ENCODE measurements at places on chromosomes 2 and 18.

- DNase-seq, result peak; percentile 3
Observed at GRCh38 chr2:50895041-50895440, 136.9 kb downstream of the NRXN1 start.

DNA sequence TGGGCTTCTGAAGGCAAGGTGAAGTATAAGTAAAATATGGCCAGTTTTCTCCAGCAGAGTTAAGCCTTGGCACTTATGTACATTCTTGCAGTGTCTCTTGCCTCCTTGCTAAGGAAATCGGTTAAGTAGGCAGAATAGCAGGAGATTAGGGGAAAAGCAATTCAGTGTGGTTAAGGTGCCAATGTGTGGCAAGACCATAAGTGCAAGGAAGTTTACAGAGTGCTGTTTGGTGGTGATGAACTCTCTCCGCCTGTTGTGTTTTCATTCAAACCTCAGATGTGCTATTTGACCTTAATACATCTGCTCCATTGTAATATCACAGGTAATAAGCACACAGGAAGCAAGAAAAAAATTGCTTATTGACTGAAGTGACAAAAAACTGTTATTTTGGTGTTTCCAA is 156.1 kb downstream of the MGAT5 start:
- no peak for DNase-seq

GRCh38 chr2:174121175-174121574 is 127.2 kb downstream of the OLA1 start:
- no peak for DNase-seq

GRCh38 chr2:229111744-229112143 is 159.3 kb downstream of the PID1 start:
- no peak for DNase-seq

- peak; percentile 80 for DNase-seq
Observed at GRCh38 chr18:36697905-36698304, 130.9 kb downstream of the TPGS2 start.

DNA sequence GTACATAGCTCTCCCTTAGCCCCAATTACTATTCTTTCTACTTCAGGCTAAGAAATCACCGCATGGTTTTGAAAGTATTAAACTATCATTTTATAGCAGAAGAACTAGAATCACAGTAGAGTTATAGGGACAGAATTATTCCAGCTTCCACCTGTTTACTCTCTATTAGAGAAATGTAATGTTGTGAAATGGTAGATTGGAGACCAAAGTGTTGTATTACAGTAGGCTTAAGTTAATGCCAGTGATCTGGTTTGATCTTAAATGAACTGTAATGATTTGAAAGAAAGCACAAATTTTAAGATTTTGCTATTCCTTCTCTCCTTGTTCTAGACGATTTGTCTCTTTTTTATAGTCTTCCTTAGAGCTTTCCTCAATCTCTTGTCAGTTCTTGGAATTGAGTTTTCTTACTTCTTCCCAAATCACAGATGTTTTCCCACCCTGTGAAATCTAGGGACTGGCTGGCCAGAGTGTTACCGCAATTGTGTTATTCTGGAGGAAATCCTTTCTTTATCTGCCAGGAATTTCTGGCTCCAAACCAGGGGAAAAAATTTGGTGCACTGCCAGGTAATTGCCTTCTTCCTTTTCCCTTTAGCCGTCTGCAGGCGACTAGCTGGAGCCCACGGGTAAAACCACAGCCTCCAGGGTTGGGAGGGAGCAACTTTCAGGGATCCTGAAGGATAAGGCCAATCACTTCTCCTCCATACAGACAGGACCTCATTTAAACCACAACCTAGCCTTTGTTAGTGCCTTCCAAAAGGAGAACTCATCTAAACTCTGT is 51.7 kb downstream of the NOP58 start:
- peak; percentile 97 for DNase-seq

GRCh38 chr2:219332542-219332941 is at the start of gene RESP18:
Gene RESP18 (minus strand): TSS chr2:219332744.
- DNase-seq, result no peak

DNA sequence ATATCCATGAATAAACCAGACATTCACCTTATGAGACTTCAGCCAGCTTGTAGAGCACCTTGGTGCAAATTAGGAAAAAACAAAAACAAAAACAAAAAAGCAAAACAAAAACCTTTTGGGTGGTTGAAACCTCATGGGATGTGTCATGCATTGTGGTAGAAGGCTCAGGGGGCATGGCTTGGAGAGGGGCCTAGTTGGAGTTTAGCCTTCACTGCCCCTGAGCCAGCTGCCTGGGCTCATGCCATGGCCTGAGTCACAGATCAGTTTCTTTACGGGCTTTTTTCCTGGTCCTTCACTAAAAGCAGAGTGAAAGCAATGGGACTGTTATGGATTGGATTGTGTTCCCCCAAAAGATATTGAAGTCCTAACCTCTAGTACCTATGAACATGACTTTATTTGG is 22.0 kb upstream of the DAPL1 start:
- DNase-seq, result peak; percentile 14

- DNase-seq, result no peak
Observed at GRCh38 chr2:149056541-149057255, 18.2 kb downstream of the LYPD6B start.

- no peak for DNase-seq
Observed at GRCh38 chr18:57802213-57803102, 657 bp downstream of the ATP8B1 start.

DNA sequence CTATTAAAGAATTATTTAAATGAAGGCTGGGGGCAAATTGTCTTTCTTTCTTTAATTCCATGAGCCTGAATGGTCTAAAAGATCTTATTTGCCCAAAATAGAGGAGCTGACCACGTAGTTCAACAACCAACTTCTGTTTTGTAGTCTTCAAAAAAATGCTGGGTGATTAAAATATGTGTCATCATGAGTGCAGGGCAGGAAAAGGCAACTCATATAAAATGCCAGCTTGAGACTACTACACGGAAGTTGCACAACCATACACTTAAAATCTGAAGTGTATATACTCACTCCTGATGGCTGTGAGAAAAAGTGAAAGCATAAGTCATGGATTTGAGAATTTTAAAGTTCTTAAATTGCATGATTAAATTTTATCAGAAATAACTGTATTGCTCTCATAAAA is 210.9 kb downstream of the DYM start:
- peak; percentile 89 for DNase-seq

DNA sequence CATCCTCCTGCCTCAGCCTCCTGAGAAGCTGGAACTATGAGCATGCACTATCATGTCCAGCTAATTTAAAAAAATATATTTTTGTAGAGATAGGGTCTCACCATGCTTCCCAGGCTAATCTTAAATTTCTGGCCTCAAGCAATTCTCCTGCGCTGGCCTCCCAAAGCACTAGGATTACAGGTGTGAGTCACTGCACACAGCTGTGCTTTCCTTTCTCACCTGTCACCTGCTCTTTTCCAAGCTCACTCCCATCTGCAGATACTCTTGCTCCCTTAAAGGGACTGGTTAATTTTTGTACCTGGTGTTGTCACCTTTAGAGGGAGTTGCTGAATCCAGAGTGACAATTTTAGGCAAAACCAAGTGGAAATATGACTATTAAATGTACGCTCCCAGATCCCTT is 178.2 kb downstream of the LOXHD1 start:
- DNase-seq, result no peak

DNA sequence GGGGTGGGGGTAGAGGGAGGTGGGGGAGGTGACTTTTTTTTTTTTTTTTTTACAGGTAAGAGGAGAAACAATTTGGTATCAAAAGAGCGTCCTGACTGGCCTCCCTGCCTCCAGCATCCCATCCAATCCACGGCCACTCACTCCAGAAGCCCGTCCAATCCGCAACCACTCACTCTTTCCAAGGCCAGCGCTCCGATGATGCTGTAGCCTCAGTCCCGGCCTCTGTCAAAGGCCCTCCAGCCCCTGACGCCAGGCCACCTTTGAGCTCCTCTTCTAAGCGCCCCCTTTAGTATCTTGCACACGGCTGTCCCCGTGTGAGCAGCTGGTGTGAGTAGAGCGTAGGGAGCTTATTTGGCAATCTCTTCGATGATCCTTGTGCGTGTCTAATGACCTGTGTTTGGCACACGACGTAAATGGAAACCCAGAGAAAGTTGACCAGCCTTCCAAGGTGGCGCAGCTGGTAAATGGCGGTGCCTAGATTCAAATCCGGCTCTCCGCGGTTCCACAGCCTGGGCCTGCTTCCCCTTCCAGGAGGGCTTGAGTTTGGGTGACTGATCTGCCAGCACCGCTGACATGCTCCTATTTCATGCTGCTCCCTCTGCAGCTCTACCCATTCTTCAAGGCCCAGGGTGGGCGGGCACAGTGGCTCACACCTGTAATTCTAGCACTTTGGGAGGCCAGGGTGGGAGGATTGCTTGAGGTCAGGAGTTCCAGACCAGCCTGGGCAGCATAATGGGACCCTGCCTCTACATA is 23.8 kb upstream of the PXDN start:
- DNase-seq, result no peak

GRCh38 chr18:23213200-23213599 is 77.9 kb downstream of the CABLES1 start:
- peak; percentile 46 for DNase-seq

- no peak for DNase-seq
Observed at GRCh38 chr18:48418539-48419276, 9.5 kb upstream of the ZBTB7C start.

DNA sequence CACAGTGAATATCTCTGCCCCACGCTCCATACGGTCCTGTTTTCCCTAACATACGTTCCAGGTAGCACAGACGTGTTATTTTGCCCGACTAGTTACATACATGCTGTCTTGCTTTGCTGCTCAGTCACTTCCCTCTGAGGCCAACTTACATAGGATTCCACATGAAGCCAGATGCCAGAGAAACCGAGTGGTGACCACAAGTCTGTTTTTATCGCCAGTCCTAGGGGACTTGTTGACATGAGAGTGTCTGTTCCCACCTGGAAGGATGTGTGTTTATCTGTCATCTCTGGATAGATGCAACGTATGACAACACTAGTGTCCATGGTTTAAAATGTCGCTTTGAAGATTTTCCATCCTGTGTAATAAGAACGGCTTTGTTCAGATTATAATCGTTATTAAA is 32.6 kb downstream of the PMAIP1 start:
- DNase-seq, result no peak

DNA sequence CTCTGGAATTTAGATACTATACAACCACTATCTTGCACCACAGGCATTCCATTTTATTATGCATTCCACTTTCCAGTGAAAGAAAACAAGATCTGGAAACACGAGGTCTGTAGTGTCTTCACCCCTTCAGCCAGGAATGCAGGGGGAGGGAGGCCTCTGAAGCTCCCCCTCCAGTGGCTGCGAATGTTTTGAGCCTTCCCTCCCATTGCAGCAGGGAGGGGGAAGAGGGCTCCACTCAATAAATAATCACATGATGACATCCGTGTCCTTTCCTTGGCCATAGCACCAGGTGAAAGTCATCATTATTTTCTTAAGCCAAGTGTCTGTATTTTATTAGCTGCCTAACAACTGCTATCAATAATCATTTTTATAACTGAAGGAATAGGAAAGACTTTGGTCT is 38.6 kb downstream of the ALPK2 start:
- peak; percentile 91 for DNase-seq

GRCh38 chr2:209411296-209411695 is 12.6 kb upstream of the MAP2 start:
- no peak for DNase-seq

- no peak for DNase-seq
Observed at GRCh38 chr2:189684811-189685210, 10.3 kb downstream of the ANKAR start.

DNA sequence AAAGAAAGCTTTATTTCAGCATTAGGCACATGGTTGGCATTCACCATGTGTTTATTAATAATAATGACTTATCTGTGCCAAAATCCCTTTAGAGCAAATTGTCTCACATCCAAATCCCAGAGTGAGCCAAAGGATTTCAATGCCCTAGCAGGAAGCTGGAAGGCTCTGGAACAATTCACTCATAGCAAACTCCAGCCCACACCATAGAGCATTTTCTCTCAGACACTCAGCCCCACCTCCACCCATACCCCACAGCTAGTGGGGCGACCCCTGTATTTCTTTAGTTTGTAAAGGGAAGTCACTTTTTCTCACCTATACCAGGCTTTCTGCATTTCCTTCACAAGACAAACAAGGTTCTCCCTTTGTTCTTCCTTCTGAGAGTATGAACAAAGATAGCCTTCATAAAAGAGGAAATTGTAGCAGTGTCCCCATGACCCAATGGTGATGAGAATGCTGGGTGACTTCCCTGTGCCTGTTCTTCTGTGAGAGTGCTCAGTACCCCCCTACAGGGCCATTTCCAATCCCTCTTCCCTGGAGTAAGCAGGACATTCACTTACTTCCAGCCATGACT is 100.1 kb upstream of the APCDD1 start:
- no peak for DNase-seq

GRCh38 chr2:178592655-178593054 is 112.4 kb downstream of the PLEKHA3 start:
- DNase-seq, result no peak

- no peak for DNase-seq
Observed at GRCh38 chr2:128409326-128410034, 90.8 kb upstream of the HS6ST1 start.

- no peak for DNase-seq
Observed at GRCh38 chr2:72612614-72613160, 213.1 kb downstream of the EXOC6B start.

DNA sequence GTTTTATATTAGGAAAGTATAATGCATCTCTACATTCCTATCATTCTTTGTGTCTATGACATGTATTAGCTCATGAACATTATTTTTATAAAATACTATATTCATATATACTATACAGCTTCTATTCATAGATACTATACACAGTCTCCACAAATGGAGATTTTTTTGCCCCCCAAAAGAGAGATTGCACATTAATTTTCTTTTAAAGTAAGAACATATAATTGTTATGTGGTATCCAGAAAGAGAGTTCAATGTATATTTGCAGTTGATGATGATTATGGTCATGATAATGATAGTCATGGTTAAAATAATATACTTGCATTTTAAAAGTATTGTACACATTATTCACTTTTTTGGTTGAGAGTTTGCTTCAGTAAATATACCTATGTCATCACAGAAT is 445.3 kb downstream of the DSC3 start:
- no peak for DNase-seq

DNA sequence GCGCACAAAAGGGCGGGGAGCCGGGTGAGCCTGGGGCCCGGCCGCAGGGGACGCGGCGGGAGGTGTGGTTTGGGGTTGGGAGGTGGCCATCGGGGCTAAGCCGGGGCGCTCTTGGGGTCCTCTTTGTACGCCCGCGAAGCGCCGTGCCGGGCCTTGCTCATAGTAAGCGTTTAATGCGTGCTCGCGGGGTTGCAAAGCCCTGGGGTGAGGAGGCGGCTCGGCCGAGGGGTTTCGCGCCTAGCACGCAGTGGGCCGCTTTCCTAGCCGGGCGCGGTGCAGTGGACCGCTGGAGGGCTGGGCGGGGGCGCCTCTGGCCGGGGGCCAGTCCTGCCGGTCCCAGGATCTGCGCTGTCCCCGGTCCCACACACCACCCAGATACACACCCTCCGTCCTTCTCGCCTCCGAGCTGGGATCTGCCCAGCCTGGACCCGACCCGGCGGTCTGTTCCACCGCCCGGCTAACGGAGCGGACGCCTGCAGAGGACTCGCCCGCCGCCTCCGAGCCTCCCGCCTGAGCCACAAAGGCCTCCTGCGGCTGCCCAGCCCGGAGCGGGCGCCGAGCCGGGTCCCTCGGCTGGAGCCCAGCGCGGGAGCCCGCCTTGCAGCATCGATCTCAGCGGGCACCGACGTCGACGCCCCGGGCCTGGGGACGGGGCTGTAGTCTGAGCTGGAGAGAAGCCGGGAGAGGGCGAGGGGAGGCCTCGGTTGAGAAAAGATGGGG is 564 bp downstream of the DPYSL5 start:
- DNase-seq, result no peak
